Upper lobe of right lung (tissue), 1 donor: ENCODE measurements at places on chromosomes 6 and 20.

GRCh38 chr6:48567016-48567415 lies 456.0 kb upstream of the PTCHD4 start:
- no peak for DNase-seq

DNA sequence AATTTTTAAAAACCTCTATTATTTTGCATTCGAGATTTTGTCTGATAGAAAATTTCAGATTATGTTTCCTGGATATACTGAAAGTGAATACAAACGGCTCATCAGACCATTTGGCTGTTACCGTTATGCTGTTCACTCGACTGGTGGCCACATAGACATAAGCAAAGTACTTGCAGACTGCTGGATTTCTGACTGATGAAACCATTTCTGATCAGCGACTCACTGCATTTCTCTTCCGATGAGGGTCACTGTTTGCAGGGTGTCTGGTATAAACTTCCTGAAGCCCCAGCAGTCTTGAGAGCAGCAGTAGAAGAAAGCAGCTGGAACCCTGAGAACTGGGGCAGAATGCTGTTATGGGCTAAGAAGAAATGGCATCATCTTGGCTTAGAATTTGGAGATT lies 17.7 kb downstream of the SNX9 start:
- no peak for DNase-seq

- no peak for DNase-seq
Observed at GRCh38 chr6:153960281-153960680, 78.8 kb upstream of the OPRM1 start.

- DNase-seq: no peak
Observed at GRCh38 chr20:44395461-44396340, 40.2 kb downstream of the HNF4A start.

DNA sequence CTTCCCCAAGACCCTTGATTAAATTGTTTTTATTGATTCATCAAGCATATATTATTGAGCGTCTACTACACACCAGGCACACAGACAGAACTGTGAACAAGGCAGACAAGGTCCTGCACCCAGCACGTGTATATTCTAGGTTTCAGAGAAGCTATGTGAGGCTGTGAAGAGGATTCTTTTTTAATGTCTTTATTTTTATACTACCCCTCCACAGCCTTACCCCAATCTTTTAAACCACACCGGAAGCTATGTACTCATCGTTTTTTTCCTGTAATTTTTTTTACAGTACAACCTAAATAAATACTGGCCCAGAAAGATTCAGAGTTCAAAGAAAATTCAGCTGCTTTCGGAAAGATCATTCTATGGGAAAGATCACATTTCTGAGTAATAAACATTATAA lies 10.0 kb downstream of the SGK1 start:
- no peak for DNase-seq
